ENCODE measurements at places on chromosomes 7 and 10.

- DNase-seq = no peak
Observed at GRCh38 chr10:22029445-22030236, 26.1 kb upstream of the DNAJC1 start.

DNA sequence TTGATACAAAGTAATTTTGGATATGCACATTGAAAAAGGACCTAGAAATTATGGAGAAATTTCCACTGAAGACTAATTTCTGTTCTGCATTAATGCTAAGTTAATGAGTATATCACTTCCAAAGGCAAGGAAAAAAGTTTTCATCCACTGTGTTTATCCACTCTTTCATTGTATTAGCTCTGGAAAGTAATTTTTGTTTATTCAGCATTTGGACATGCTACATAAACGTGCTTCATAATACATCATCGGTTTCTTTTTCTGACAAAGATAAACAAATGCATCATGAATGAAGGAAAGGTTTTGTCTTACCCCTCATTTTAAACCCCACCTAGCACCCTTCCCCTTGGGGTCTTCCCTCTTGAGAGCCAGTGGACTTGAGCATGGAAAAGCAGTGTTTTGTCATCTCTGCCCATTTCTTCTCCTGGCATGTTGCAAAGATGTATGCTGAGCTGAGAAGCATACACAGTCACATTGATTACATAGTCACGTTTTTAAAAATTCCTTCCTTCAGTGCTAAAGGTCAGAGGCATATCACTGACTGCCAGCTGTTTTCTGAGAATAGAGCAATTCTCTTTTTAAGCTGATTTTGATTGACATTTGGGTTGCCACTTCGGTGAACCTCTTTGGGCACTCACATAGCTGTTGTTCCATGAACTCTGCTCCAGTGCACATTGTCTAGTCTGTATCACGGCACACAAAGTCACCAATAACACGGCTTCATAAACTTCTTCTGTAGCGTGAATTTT, 65.9 kb upstream of the C7orf33 start:
- DNase-seq = no peak

DNA sequence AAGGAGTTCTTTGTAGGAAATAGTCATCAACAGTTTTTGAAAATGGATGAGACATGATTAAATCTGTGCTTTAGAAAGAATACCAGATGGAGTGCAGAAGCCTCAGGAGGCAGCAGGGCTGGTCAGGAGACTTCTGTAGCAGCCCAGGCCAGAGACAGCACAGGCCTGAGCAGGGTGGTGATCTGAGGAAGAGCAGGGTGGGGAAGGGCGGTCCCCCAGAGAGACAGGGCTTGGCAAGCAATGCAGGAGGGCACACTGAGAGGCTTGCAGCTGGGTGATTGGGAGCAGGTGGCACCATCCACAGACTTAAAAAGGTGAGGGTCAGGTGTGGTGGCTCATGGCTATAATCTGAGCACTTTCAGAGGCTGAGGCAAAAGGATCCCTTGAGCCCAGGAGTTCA, 4.3 kb upstream of the SMKR1 start:
- DNase-seq = no peak

DNA sequence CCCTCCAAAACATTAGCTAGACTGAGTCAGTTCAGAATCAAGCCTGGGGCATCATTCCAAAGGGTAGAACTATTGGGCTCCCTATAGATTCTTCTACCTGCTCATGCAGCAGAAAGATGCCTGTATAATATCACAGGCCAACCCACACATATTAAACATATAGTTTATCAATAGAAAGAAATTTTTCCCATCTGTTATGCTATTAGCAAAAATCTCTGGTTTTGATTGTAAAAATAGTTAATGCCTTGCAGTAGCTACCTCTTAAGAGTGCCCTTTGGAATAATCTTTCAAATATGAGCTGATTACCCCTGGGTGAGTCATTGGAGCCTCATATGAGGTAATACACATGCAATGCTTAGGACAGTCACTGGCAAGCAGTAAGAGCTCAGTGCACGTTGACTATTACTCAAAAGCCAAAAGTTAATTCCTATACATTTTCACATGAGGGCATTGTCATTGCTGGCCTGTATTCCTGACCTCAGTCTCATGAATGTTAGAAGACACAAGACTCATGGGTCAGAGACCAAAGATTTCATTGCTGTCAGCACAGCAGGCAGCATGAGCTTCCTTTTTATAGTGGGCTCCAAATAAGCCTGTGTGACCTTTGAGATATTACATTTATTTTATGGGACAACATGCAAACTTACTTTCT, 180.0 kb downstream of the FGFR2 start:
- DNase-seq = no peak

GRCh38 chr10:103592186-103593021, 98.9 kb downstream of the NEURL1 start:
- peak; percentile 39 for DNase-seq

GRCh38 chr7:156092307-156092706, 280.0 kb upstream of the SHH start:
- no peak for DNase-seq

Measured in activated CD4-positive, alpha-beta T cell treated with anti-CD3 and anti-CD28 coated beads, Interleukin-2, amount 50 U/mL, for 16 hours (primary cell).